ENCODE measurements at places on chromosomes 3 and 15.
A peak's percentile ranks its signal among the peaks of the same experiment; 100 is the strongest.

GRCh38 chr3:167406876-167407492 lies 26.9 kb upstream of the ZBBX start:
- H3K4me3 ChIP-seq = no peak overlapping the region
- no peaks in the 10 kb centered on the region for H3K27me3 ChIP-seq
- H3K36me3 ChIP-seq = no peaks in the 10 kb centered on the region
- peak; percentile 8 for DNase-seq
- H3K4me1 ChIP-seq = no peaks in the 10 kb centered on the region
- no peak overlapping the region for H3K27ac ChIP-seq

GRCh38 chr15:71559098-71559497 lies 251.3 kb upstream of the NR2E3 start:
- DNase-seq = no peak
- peak overlapping the region; percentile 39 for H3K27ac ChIP-seq
- H3K4me3 ChIP-seq = no peak overlapping the region
- no peaks in the 10 kb centered on the region for H3K27me3 ChIP-seq
- peaks cover 17% of the 10 kb centered on the region for H3K36me3 ChIP-seq

GRCh38 chr3:46427916-46428833 lies 21.1 kb downstream of the CCRL2 start:
- no peaks in the 10 kb centered on the region for H3K27me3 ChIP-seq
- no peaks in the 10 kb centered on the region for H3K4me1 ChIP-seq
- H3K4me3 ChIP-seq = no peak overlapping the region

DNA sequence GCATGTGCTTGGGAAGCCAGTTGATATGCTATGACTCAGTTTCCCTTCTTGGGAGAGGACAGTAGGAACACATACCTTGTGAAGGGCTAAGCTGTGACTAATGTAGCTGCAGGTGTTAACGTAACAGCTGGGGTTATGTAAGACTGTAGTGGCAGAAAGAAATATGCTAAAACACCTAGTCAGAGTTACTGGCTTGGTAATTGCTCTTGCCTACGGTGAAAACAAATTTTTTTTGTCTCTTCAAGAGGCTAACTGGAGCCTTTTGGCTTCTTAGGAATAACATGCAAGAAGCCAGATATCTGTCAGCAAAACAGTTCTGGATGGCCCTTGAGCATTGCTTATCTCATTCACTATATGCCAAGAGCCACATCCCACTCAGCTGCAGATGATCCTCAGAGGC lies 1.4 kb downstream of the MAPKBP1 start:
- no peaks in the 10 kb centered on the region for H3K36me3 ChIP-seq
- H3K27ac ChIP-seq = no peak overlapping the region
- DNase-seq = no peak

DNA sequence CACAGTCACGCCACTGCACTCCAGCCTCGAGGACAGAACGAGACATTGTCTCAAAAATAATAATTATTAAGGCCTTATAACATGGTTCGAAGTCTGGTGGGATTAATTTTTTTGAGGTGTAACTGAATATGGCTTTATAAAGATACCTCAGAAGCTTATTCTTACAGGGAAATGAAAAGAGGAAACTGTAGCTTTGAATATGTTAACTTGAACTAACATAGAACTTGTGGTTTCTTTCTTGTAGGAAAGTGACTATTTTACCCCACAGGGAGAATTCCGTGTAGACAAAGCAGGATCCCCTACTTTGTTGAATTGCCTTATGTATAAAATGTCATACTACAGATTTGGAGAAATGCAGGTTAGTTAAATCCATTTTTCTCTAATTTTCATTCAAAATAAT lies 96.3 kb downstream of the STT3B start:
- H3K4me1 ChIP-seq = no peaks in the 10 kb centered on the region
- no peak overlapping the region for H3K27ac ChIP-seq
- no peak overlapping the region for H3K4me3 ChIP-seq
- H3K36me3 ChIP-seq = peaks cover 51% of the 10 kb centered on the region
- no peaks in the 10 kb centered on the region for H3K27me3 ChIP-seq

GRCh38 chr3:53193466-53194209 lies 32.6 kb downstream of the PRKCD start:
- H3K36me3 ChIP-seq = no peaks in the 10 kb centered on the region
- H3K27me3 ChIP-seq = no peaks in the 10 kb centered on the region
- no peak overlapping the region for H3K4me3 ChIP-seq
- peak; percentile 28 for DNase-seq
- no peak overlapping the region for H3K27ac ChIP-seq
- no peaks in the 10 kb centered on the region for H3K4me1 ChIP-seq

- H3K36me3 ChIP-seq = no peaks in the 10 kb centered on the region
- H3K27me3 ChIP-seq = no peaks in the 10 kb centered on the region
- DNase-seq = no peak
- H3K4me3 ChIP-seq = no peak overlapping the region
- no peak overlapping the region for H3K27ac ChIP-seq
- H3K4me1 ChIP-seq = peaks cover 16% of the 10 kb centered on the region
These were observed 20.9 kb downstream of the KAT2B start for GRCh38 chr3:20060974-20061685.

DNA sequence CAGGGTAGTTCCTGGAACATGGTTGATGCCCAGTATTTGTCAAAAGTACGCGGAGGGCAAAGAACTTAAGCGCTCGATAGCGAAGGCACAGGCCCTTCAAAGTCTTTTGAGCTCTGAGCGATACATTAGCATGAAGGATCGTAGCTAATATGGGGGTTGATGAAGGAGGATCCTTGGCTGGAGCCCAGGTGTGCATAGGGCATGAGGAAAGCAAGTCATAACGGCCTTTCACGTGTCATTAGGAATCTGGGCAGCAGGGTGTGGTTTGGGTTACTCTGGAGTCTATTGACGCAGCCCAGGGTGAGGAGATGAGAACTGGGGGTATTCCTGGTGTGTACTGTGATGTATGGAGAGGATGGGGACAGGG lies 31.7 kb downstream of the SPINK8 start:
- no peaks in the 10 kb centered on the region for H3K27me3 ChIP-seq
- peak; percentile 45 for DNase-seq
- peaks cover 7% of the 10 kb centered on the region for H3K36me3 ChIP-seq
- H3K4me1 ChIP-seq = peaks cover 12% of the 10 kb centered on the region
- peak overlapping the region; percentile 70 for H3K4me3 ChIP-seq
- H3K27ac ChIP-seq = peak overlapping the region; percentile 96

- no peak overlapping the region for H3K27ac ChIP-seq
- no peaks in the 10 kb centered on the region for H3K4me1 ChIP-seq
- no peaks in the 10 kb centered on the region for H3K27me3 ChIP-seq
- H3K36me3 ChIP-seq = no peaks in the 10 kb centered on the region
- H3K4me3 ChIP-seq = no peak overlapping the region
These were observed 41.6 kb downstream of the PYDC2 start for GRCh38 chr3:191502583-191502982.

DNA sequence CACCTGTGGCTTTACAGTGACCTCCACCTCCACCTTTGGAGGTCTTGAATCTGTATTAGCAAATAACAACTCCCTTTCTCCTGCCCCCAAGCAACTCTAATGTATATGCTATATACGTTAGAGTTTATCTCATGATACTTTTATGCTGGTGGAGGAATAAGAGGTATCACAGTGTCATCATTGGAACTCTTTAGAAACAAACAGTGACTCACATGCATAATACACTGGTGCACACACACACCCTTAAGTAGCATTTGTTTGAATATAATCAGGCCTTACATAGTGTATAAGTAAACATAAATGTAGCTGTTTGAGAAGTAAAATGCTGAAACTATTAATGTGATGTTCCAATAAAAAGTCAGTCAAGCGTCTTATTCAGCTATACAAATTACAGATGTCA lies 280.2 kb upstream of the C2CD4B start:
- DNase-seq = no peak
- H3K36me3 ChIP-seq = no peaks in the 10 kb centered on the region
- no peak overlapping the region for H3K4me3 ChIP-seq
- H3K27me3 ChIP-seq = no peaks in the 10 kb centered on the region
- peak overlapping the region; percentile 48 for H3K27ac ChIP-seq

GRCh38 chr15:67911727-67912126 lies 71.9 kb upstream of the RNU6-1 start:
- no peaks in the 10 kb centered on the region for H3K27me3 ChIP-seq
- no peak overlapping the region for H3K27ac ChIP-seq
- no peaks in the 10 kb centered on the region for H3K36me3 ChIP-seq
- no peak for DNase-seq
- H3K4me1 ChIP-seq = no peaks in the 10 kb centered on the region
- no peak overlapping the region for H3K4me3 ChIP-seq

DNA sequence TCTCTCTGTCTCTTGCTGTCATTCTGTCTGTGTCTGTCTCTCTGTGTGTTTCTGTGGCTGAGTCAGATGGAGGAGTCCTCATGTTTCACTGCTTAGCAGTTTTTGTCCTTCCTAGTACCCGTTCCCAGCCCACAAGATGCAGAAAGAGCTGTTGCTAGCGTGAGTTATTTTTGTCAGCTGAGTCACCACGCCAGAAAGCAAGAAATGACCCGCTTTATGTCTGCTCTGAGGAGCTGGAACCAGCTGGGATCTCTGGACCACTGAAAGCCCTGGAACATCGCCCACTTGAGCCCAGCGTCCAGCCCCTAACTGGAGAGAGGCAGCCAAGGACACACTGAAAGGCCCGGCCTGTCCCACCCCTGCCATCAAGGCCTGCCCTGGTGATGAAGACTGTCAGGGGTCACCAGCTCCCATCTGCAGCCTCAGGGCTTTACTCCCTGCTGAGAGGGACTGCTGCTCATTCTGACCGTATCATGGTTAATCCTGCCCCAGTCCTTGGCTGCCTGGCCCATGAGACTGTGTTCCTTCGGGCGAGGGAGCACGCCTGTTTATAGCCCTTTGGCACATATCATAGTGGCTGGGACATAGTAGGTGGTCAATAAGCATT lies 101.7 kb upstream of the TPM1 start:
- no peak overlapping the region for H3K4me3 ChIP-seq
- no peaks in the 10 kb centered on the region for H3K36me3 ChIP-seq
- peak overlapping the region; percentile 82 for H3K27ac ChIP-seq
- H3K4me1 ChIP-seq = peaks cover 28% of the 10 kb centered on the region

DNA sequence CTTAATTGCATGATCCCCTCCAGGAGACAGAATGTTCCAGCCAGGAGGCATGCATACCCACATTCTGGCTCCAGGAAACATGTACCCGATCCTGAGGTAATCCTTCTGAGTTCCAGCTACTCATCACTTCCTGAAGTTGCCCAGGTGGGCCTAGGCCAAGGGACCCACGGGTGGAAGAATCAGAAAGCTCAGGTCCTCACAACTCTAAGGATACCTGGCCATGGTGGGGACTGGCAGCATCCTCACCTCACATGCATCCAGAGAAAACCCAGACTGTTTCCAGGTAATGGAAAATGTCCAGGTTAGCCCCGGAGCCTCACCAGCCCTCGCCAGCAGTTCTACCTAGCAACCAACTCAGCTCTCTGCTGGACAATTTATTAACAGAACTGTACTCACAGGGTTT lies 78.2 kb downstream of the DAPK2 start:
- H3K27me3 ChIP-seq = no peaks in the 10 kb centered on the region
- peaks cover 2% of the 10 kb centered on the region for H3K4me1 ChIP-seq
- H3K36me3 ChIP-seq = no peaks in the 10 kb centered on the region
- H3K4me3 ChIP-seq = no peak overlapping the region
- no peak for DNase-seq

GRCh38 chr3:194598771-194599557 lies 34.3 kb downstream of the TMEM44 start:
- no peak for DNase-seq
- no peaks in the 10 kb centered on the region for H3K4me1 ChIP-seq

GRCh38 chr3:183255348-183255730 lies 2.3 kb downstream of the B3GNT5 start:
- peak overlapping the region; percentile 88 for H3K4me3 ChIP-seq
- peak overlapping the region; percentile 77 for H3K27ac ChIP-seq
- H3K27me3 ChIP-seq = no peaks in the 10 kb centered on the region
- H3K36me3 ChIP-seq = peaks cover 3% of the 10 kb centered on the region

DNA sequence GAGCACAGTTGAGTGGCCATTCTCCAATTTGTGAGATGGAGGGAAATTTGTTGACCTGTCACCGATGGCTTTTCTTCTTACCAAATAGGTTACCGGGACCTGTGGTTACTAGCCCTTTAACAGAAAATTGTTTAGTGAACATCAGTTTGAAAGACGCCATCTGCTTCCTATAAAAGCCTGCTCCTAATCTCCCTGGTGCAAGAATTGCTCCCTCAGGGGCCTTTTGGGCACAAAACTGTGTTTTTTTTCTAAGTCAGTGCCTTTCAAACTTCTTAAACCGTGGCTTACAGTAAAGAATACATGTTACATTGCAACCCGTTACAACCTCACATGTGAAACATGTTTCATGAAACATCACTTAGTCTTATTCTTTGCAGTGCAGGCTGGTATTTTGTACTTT lies 15.0 kb downstream of the CACNA2D3 start:
- H3K4me3 ChIP-seq = no peak overlapping the region
- H3K4me1 ChIP-seq = no peaks in the 10 kb centered on the region
- no peaks in the 10 kb centered on the region for H3K36me3 ChIP-seq
- peak; percentile 56 for DNase-seq
- H3K27ac ChIP-seq = no peak overlapping the region
- no peaks in the 10 kb centered on the region for H3K27me3 ChIP-seq

DNA sequence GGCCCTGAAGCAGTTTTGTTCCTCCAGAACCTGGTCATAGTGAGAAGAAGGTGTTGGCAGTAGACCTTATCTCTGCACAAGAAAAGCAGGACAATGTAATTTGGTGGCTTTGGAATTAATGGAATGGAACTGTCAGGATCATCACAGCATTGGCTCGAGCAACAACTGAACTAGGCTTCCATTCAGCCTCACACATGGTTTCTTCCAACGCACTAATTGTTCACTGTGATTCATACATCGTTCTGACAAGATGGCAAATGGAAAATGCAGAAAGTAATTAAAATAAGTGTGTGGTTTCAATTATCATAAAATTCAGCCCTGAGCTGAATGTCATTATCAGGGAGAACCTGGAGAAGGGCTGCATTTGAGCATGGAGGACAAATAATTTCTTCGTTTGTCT lies 80.6 kb downstream of the MFSD1 start:
- H3K27me3 ChIP-seq = no peaks in the 10 kb centered on the region
- H3K36me3 ChIP-seq = no peaks in the 10 kb centered on the region
- no peak overlapping the region for H3K27ac ChIP-seq
- DNase-seq = no peak
- no peak overlapping the region for H3K4me3 ChIP-seq
- H3K4me1 ChIP-seq = no peaks in the 10 kb centered on the region

Measured in SK-N-SH (cell line).